Activated CD8-positive, alpha-beta T cell treated with anti-CD3 and anti-CD28 coated beads, Interleukin-2, amount 10 ng/mL, durations not matched to agents 7 days and 5 days (primary cell): ENCODE measurements at places on chromosomes 1 and 21. TPM values are rescaled to one million over a fixed set of nuclear protein-coding genes. Genes with fewer than 3 reads are reported as not detected.

Gene CXADR
- total RNA-seq, result 0.34 TPM

Gene CENPF
- 176 TPM for total RNA-seq

Gene FAM163A
- total RNA-seq, result not detected

Gene TMEM269
- 0.40 TPM for total RNA-seq

Gene TRIM67
- not detected for total RNA-seq

- no peaks in the 10 kb centered on the region for H3K27me3 ChIP-seq
- peaks cover 33% of the 10 kb centered on the region for H3K4me1 ChIP-seq
- H3K27ac ChIP-seq, result no peak overlapping the region
- peaks cover 23% of the 10 kb centered on the region for H3K36me3 ChIP-seq
- no peak overlapping the region for H3K4me3 ChIP-seq
Observed at GRCh38 chr1:25468033-25468432, 37.3 kb downstream of the MACO1 start.

DNA sequence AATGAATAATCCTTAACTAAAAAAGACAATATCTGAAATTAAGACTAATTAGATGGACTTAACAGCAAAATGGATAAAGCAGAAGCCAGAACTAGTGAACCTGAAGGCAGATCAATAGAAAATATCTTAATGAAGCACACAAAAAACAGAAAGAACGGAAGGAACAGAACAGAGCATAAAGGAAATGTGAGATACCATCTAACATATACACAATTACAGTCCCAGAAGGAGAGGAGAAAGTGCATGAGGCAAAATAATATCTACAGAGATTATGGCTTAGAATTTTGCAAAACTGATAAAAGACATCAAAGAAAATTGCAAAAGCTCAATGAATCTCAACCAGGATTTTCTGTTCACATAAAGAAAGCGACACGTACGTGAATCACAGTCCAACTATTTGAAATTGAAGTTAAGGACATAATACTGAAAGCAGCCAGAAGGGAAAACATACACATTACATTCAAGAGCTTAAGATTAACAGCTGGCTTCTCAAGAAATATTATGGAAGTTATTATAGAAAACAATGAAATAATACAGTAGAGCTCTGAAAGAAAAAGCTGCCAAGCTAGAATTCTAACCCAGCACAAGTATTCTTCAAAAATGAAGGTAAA lies 182.0 kb downstream of the CDC42BPA start:
- no peaks in the 10 kb centered on the region for H3K36me3 ChIP-seq
- H3K27ac ChIP-seq, result no peak overlapping the region
- H3K4me1 ChIP-seq, result no peaks in the 10 kb centered on the region
- DNase-seq, result no peak
- H3K4me3 ChIP-seq, result no peak overlapping the region
- H3K27me3 ChIP-seq, result peaks cover 8% of the 10 kb centered on the region

DNA sequence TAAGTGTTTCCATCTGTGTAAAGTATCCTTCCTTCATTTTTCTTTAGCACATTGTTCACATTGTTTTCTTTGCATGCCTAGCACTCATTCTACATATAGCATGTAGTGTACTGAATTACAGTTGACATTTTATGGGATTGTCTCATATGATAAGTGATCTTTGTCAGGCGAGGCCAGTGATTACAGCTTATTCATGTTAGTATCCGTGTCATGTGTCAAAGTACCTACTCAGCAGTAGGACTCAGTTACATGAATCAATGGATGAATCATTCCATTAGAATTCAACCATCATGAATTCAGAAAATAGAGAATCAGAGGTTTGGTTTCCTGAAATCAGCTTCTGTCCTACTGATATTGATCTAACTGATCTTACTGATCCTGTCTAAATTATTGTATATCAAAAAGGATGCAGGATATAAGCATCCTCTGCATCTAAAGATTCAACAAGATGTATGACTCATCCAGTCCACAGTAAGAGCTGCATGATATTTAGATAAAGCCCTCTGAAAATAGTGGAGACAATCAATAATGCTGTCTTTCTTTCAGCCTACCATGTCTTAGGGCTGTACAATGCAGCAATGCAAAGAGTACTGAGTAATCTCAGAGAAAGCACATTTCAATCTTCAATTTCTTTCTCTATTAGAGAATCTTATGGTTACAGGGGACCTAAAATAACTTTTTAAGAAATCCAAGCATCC lies 20.7 kb upstream of the HRNR start:
- no peak overlapping the region for H3K4me3 ChIP-seq
- no peak for DNase-seq
- no peak overlapping the region for H3K27ac ChIP-seq
- peaks cover 12% of the 10 kb centered on the region for H3K27me3 ChIP-seq
- H3K4me1 ChIP-seq, result no peaks in the 10 kb centered on the region
